ENCODE measurements at places on chromosomes 3 and 15. TPM values are rescaled to one million over a fixed set of nuclear protein-coding genes. Genes with fewer than 3 reads are reported as not detected.

GOLGA6L25 gene
- not detected for polyA plus RNA-seq

SRGAP3 gene
- 0.54 TPM for polyA plus RNA-seq

NIPA2 gene
- 20.2 TPM for polyA plus RNA-seq

TRIM42 gene
- not detected for polyA plus RNA-seq

CPNE9 gene
- polyA plus RNA-seq, result 0.15 TPM

PRSS50 gene
- polyA plus RNA-seq, result not detected

ECE2 gene
- polyA plus RNA-seq, result not detected

DNAH12 gene
- 0.23 TPM for polyA plus RNA-seq

GOLGA8Q gene
- polyA plus RNA-seq, result 0.06 TPM

THRB gene
- polyA plus RNA-seq, result 1.00 TPM

CIAO2A gene
- 109 TPM for polyA plus RNA-seq

SPPL2A gene
- polyA plus RNA-seq, result 18.0 TPM

AADACL2 gene
- not detected for polyA plus RNA-seq

GRCh38 chr15:53710906-53711305, 48.6 kb downstream of the WDR72 start:
- no peak for DNase-seq

DNA sequence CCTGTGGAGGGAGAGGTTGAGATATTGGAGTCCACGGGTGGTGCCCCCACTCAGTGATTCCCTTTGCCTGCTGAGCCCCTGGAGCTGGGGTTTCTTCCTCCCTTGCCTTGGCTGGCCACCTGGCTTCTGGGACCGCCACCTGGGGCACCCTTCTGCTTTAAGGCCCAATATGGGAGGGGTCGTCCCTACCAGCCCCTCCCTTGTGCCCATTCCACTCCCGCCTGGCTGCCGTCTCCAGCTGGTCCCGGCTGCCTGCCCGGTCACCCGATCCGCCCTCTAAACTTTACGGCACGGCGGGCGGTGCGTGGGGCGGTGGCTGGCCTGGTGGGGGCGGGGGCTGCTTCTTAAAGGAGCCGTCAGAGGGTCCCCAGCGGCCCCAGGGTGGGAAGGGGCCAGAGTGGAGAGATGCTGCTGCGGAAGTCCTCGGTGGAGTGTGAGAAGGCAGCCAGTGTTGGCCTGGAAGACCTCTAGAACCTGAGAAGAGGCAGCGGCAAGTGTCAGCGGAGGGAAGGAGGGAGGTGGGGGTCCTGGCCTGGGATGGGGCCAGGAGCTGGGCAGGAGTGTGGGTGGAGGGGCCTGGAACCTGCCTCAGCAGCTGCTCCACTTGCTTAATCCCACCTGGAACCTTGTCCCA, 1.6 kb upstream of the SEMA3B start:
- DNase-seq, result no peak

DNA sequence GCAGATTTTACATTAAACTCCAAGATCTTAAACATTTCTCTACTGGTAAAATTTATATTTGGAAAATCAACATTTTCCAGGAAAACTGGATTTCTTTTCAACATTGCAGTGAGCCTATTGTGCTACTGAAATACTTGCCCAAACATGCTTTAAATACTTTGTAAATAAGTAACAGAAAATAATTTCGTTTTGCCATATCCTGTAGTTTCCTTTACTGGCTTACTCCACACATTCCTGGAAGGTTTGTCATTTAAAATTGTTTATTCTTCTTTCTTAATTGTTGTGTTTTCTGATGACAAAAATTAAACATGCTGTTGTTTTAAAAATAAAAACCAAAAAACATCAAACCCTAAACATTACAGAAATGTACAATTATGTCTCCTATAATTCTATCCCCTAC, 22.0 kb downstream of the ACAD11 start:
- DNase-seq, result no peak

DNA sequence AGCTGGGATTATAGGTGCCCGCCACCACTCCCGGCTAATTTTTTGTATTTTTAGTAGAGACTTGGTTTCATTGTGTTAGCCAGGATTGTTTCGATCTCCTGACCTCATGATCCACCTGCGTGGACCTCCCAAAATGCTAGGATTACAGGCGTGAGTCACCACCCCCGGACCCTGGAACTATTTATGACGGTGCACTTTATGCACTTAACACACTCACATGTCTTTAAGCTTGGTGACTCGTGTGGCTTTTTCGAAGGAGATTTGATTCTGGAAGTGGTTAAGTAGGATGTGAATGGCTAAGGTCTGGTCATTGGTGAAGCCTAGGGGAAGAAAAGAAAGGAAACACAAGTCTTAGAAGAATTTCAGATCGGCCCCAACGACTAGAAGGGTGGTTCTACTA, 20.3 kb downstream of the BBS4 start:
- DNase-seq, result no peak

- DNase-seq, result no peak
These were observed 44.9 kb downstream of the LPP start for GRCh38 chr3:188198760-188199327.

- DNase-seq, result no peak
These were observed 28.9 kb downstream of the ALDH1A2 start for GRCh38 chr15:58036579-58036978.

GRCh38 chr3:125050488-125051090, 5.2 kb downstream of the HEG1 start:
- DNase-seq, result no peak

DNA sequence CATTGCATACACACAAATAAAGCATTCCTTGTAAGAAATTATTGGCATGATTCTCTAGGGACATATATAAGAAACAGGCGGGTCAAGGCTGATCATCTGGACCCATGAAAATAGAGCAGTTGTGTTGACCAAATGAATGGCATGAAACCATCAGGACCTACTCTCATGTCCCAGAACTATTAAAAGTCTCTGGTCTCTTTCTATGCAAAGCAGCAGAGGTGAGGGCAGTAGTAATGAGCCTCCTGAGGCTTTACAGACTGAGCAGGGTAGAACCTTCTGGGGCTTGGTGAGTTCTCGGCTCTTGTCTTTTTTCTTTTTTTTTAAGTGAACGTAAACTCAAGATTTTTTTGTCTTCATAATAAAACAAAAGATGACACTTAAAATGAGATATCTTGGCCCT, 9.3 kb downstream of the GLDN start:
- DNase-seq, result no peak

- no peak for DNase-seq
These were observed 9.0 kb downstream of the ZIC4 start for GRCh38 chr3:147397155-147397874.

DNA sequence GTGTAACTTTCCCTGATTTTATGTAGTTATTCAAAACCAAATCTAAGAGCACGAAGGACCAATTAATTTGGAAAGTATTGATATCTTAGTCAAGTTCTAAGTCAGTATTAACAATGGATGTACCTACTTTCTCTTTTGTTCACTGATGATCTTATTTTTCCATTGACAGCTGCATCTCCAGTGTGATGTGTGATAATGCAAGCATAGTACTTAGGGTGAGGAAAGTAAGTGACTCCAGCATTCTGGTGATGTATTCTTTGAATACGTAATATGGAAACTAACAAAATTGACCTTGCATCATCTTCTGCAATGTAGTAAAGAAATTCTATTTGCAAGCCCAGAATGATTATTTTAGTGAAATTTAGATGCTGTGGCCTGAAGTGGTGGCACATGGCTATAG, 22.4 kb downstream of the FBXW12 start:
- no peak for DNase-seq

DNA sequence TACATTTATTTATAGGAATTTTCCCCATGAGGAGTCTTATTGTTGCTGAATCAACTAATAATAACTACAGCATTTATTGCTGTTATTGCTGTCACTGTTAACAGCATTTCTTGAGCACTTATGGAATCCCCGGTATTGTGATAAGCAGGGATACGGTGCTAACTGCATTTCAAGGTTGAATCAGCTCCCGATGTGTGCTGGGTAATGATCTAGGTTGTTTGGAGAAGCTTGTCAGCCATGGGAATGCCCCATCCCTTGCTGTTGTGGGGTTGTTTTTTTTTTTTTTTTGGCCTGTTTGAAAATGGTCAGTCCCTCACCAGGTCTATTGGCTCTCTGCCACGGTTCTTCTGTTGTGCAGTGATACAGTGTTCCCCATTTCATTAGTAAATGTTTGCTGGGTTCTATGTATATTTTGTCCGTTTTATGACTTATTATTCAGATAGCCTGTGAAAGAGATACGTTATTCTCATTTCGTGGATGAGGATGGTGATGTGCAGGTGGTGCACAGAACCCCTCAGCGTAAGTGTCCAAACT, 48.5 kb downstream of the MED12L start:
- no peak for DNase-seq

DNA sequence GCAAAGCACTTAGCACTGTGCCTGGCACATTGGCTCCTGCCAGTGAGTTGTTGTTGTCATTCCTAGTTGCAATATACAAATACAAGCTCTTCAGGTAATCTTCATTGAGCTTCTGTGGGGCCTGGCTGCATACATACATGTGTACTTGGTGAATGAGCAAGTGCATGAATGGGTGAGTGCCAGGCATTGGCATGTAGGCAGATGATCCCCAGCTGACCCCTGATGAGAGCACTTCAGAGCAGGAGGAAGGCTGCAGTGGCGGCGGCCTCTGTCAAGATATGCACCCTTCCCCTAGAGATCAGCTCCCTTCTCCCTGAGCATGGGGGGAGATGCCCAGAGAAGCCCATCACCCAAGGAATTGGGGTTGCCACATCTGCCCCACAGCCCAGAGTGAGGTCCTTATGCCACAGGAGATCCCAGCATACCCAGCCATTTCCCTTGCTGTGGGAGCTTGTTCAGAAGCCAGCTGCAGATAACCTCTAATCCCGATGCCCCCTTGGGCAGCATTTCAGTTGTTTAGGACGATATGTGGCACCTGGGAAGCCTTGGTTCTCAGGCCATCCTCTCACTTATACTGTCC, 8.8 kb downstream of the CACNA2D3 start:
- DNase-seq, result no peak

GRCh38 chr15:81454024-81454423, 80.0 kb upstream of the TMC3 start:
- DNase-seq, result no peak

DNA sequence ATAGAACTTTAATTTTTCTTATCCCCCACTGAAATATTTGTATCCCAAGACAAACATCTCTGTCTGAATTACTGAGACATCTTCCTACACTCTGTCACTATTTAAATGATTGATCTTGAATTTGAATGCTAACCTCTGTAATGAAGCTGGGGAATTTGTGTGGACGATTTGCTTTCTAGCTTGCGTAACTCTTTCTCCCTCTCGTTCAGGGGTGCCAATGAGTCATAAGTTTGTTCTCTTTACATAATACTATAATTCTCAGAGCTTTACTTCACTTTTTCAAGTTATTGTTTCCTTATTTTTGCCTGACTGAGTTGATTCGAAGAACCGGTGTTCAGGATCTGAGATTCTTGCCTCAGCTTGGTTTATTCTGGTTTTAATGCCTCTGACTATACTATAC, 783.3 kb upstream of the CADM2 start:
- DNase-seq, result no peak

GRCh38 chr3:194265505-194265892, 85.6 kb downstream of the CPN2 start:
- peak; percentile 90 for DNase-seq

GRCh38 chr15:61393949-61394348, 164.8 kb upstream of the RORA start:
- no peak for DNase-seq

DNA sequence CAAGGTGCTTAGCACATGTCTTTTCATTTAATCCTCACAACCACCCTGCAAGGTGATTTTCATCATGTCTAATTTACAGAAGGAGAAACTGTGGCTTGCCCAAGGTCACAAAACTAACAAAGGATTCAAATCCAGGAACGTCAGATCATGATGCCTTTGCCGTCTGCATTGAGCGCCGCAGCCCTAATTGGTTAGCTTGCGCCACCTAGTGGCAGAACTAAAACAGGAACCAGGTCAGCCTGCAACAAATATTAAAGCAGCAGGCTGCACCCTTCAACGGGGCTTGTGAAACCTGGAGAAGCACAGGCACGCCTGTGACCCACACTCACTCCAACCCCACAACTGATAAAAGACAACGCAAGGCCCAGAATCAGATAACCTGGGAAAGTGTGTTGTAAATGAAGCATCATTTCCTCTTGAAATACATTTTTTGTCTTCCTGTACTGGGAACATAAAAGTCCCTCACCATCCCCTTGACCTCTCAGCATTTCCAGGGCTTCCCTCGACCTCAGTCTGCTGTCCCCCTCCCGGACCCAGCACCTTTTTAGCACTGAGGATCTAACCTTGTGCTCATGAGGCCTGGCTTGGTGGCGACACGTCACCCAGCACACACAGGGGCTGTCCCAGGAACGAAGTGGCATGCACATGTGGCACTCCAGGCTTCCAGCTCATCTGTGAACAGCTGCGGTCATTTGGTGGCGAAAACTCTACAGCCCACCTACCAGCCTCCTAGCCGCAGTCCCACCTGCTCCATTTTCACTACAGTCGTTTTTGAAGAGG, 17.3 kb downstream of the DPH3 start:
- DNase-seq, result peak; percentile 89

DNA sequence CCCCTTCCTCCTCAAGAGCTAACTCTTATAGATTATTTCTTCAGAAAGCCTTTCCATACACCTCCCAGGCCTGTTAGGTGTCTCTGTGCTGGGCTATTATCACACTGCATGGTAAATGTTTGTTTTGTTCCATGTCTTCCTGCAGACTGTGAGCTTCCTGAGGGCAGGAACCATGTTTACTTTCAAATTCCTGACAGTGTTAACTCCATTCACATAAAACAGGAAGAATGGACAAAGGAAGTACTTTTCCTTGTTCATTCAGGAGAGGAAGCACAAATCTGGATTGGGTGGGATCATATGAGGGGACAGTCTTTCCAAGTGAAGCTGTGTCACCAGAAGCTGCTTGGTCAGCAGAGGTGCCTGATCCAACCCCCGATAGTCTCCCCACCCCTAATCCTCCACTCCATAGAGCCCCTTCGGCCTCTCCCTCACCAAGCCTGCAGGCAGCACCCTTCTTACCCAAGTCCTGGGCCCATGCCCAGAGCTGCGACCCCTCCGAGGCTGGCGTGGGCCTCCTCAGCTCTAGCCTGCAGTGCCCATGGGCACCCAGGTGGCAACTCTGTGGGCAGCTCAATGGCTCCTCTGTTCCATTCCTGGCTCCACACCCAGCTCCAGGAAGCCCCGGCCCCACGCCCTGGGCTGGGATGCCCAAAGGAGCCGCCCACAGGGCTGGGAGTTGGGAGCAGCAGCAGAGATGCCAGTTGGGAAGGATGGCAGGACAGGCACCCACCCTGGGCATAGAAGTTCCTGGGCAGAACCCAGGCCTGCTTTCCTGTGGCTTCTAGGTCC, 6.9 kb downstream of the SHF start:
- peak; percentile 64 for DNase-seq

DNA sequence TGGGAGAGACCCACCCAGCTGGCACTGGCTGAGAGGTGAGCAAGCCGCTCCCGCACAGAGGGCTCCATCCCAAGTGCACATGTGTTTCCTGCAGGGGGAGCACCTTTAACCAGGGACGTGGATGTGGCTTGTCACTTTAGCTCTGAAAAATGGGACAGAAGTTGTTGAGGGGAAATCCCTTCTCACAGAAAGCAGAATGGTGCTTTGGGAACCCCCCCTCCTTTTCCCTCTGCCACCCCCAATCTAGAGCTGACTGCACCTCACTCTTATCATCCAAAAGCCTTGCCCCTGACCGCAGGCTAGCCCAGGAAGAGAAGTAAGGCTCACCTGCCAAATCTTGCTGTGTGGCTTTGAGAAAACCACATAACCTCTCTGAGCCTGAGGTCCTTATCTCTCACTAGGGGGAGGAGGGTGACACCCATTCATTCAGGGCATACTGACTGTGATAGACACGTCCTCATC, 77.9 kb downstream of the RPN1 start:
- no peak for DNase-seq

GRCh38 chr15:74768099-74768770, 13.6 kb upstream of the CSK start:
- DNase-seq, result no peak
